Hypothalamus (tissue), 51 donors: ENCODE measurements at places on chromosomes 3 and 15.

DNA sequence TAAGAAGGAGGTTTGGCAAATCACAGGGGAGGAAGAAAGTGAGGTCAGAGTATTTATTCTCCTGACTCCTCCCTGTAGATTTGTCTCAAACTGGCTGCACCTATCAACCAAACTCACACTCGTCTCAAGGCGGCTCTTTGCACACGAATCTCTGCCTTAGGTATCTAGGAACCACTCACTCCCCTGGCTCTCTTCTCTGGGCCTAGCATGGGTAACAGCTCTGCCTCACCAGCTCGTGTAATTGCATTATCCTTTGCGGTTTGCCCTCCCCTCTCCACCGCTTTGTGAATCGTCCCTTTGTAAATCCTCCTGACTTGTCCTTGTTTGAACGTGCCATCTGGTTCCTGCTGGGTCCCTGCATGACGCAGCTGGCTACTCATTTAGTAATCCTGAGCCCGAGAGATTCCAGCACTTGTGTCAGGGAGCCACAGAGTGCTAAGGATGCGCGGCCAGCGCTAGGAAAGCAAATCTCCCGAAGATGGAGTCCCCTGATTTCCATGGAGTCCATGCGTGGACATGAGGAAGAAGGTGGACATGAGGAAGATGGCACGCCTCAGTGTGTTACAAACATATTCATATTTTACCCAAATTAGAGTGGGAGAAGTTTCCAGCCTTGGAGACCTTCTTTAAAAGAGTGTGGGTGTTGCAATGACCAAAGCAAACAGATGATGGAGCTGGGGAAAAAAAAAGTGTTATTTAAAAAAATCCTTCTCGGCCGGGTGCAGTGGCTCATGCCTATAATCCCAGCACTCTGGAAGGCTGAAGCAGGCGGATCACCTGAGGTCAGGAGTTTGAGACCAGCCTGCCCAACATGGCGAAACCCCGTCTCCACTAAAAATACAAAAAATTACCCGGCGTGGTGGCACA is 26.7 kb downstream of the NRROS start:
- no peak for DNase-seq

- DNase-seq, result no peak
These were observed 23.2 kb downstream of the SCN11A start for GRCh38 chr3:39028546-39028945.

DNA sequence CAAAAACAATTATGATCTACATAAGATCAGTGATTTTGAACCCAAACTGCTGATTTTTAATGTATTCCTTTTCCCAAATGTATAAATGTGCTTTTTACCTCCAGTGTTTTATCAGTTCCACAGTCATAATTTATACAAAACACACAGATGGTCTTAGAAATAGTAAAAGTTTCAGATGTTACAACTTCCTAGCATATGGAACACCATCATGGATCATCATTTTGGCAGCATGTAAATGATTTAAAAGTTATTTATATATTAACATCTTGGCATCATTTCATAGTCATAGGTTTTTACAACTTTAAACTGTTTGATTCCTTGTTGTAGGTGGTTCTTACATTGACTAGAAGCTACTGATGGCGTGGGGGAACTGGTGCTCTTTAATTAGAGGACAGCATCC is 1025.3 kb downstream of the ROBO1 start:
- DNase-seq, result no peak

DNA sequence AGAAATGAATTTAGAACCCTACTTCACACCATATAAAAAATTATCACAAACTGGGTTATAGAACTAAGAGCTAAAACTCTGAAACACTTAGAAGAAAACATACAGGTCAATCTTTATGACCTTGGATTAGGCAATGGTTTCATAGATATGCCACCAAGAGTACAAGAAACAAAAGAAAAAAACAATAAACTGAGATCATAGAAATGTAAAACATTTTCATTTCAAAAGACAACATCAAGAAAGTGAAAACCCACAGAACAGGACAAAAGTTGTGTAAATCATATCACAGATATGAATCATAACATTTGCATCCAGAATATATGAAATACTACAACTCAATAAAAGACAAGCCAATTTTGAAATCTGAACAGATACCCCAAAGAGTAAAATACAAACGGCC is 72.4 kb downstream of the TBL1XR1 start:
- no peak for DNase-seq

- no peak for DNase-seq
These were observed 241.4 kb downstream of the EDEM1 start for GRCh38 chr3:5428607-5429516.

DNA sequence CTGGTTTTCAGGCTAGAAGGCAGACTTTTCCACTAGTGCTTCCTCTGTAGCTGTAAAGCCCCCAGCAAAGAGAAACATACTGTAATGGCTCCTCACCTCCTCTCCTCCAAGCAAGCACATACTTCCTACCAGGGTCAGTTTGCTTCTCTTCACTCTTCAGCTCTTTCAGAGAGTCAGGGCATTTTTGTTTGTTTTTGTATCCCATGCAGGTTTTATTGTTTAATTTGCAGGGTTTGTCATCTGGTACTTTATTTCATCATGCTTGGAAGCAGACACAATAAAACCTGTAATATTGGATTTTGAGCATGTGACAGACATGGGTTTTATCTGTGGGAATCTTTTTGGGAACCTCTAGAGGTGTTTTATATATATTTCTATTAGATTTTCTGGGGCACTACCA is 753.3 kb upstream of the ROBO1 start:
- DNase-seq, result no peak

- no peak for DNase-seq
These were observed 27.9 kb downstream of the ZNF710 start for GRCh38 chr15:90029024-90029423.

- DNase-seq, result no peak
These were observed 10.1 kb downstream of the PCSK6 start for GRCh38 chr15:101479342-101479845.

DNA sequence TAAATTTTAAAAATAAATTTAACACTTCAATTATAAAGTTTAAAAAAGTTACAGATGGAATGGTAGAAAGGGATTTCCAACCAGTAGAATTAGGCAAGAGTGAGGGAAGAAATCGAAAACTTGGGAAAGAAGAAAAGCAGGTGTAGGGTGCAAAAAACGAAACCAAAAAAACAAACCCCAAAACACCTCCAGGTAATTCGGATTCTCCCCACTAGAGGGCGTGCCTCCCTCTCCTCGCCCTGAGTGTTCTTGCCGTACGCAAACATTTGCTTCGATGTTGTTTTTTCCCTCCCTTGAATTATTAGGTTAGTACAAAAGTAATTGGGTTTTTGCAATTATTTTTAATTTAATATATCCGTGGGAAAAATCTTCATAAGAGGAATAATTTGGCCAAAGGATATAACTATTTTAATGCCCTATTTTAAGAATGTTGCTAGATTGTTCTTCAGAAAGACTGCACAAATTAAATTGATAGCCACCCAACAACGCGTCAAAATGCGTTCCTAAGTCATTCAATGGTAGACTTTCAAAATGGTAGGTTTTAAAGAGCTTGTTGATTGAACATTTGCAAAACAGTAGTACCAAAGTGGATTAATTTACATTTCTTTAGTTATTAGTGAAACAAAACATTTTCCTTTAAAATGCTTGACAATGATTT is 63.7 kb downstream of the SLC30A4 start:
- peak; percentile 84 for DNase-seq

GRCh38 chr3:46395210-46395661 is 11.6 kb downstream of the CCR5AS start:
- DNase-seq, result no peak

DNA sequence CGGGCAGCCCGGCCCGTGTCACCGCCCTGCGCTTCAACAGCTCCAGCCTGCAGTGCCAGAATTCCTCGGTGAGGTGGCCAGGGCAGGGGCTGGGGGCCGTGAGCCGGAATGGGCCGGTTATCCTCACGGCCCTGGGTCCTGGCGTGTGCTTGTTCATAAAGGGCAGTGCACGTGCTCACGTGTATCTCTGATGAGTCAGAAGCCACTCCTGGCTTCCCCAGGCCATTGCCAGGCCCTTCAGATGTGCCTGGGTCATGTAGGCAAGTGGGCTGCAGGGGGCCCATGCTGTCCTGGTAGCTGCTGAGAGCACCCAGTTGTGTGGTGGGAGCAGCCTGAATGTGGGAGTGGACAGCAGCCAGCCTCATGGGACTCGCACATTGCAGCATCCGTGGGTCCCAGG is 29.2 kb downstream of the PLXNA1 start:
- no peak for DNase-seq

GRCh38 chr3:99829844-99830243 is 12.2 kb downstream of the CMSS1 start:
- DNase-seq, result no peak

- DNase-seq, result no peak
These were observed 29.9 kb upstream of the GNB5 start for GRCh38 chr15:52220937-52221660.

DNA sequence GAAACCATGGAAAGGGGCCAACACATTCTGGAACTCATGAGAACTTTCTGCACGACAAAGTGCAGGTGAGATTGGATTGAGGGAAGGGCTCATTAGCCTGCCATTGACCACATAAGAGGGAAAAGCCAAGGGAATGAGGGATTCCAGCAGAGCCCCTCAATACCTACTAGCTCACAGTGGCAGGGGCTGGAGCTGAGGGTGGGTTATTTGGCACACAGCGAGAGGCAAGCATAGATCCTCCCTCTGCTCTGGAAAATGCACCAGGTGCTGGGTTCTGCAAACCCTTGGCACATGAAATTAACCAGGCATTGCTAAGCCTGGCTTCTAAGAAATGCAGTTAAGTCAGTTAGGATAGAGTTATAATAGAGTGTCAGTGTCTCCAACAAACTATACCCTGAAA is 60.8 kb downstream of the IL16 start:
- no peak for DNase-seq

DNA sequence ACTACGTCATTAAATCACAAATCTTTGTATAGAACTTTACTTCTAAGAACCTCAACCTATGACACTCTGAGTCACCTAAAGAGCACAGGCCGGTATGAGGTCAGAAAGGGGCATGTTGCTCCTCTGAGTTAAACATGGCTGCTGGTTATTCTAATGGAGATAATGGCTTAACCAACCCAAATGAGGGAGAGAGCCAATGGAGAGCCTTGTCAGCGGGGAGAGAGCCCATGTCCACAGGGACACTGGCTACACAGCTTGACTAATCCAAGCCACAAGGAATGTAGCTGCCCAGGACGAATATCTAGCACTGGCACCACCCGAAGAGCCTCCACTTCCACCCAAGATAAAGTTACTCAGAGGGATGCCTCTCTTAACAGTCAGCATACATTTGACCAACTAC is 77.0 kb upstream of the STAC start:
- no peak for DNase-seq

- DNase-seq, result peak; percentile 24
These were observed 1.8 kb downstream of the ZBTB38 start for GRCh38 chr3:141370065-141370533.

GRCh38 chr3:152622811-152623167 is 212.1 kb upstream of the P2RY1 start:
- DNase-seq, result no peak

DNA sequence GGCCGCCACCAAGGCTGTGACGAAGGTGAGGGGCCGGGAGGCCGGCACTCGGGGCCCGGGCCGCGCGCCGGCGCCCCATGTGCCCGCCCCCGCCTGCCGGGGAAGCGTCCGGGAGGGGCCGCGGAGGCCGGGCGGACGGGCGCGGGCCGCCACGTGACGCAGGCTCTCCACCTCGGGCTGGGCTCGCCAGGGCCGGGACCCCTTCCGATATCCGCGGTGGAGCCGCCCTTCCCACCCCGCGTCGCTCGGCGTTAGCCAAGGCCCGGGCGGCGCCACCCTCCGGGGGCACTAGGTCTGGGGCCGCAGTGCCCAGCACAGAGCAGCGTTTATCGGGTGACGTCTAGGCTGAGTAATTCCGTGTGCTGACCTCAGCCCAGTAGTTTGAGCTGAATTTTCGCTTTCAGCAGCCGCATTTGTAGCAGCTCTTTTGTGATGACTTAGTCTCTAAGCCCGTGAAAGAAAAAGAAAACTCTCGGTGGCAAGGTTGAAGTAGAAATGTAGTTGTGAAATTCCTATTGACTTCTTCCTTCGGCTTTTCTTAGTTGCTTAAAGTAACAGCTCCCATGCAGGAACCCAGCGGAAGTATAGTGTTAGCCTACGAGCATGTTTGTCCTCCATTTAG is 885 bp downstream of the CDV3 start:
- DNase-seq, result no peak

- no peak for DNase-seq
These were observed 30.8 kb upstream of the EOMES start for GRCh38 chr3:27752926-27753325.

DNA sequence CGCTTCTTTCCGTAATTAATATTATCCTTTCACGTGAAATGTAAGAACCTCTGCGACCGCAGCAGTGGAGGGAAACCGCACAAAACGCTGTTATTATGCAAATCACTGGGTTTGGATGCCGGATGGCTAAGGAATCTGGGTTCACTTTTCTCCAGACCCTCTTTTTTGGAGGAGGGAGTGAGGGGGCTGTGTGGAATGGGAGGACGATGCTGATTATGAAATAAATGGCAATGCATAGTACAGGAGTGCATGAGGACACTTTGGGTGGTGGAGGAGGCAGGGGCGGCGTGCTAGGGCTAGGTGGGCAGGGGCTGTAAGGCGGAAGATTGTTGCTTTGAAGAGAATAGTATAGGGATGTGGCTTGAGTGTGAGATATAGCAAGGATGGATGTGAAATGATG is 1.8 kb downstream of the CADM2 start:
- DNase-seq, result no peak

- no peak for DNase-seq
These were observed 229.0 kb downstream of the OXSM start for GRCh38 chr3:26018889-26019288.

GRCh38 chr3:94291686-94292085 is 228.8 kb downstream of the NSUN3 start:
- no peak for DNase-seq

- DNase-seq, result no peak
These were observed 20.8 kb upstream of the SNTN start for GRCh38 chr3:63631670-63632069.

GRCh38 chr15:70882361-70882760 is 9.9 kb downstream of the THAP10 start:
- DNase-seq, result no peak

- DNase-seq, result no peak
These were observed 7.2 kb downstream of the EOMES start for GRCh38 chr3:27714692-27715453.
